Stimulated activated CD4-positive, alpha-beta T cell treated with anti-CD3 and anti-CD28 coated beads, Interleukin-2, amount 100 ng/mL, for 48 hours (primary cell): ENCODE measurements at places on chromosomes 16 and 17.

GRCh38 chr17:12567077-12568053, 98.3 kb upstream of the MYOCD start:
- no peak for DNase-seq

- no peak for DNase-seq
Observed at GRCh38 chr16:71927787-71928186, 32.5 kb downstream of the IST1 start.

- DNase-seq: no peak
Observed at GRCh38 chr17:77498791-77499698, 358.3 kb downstream of the SEC14L1 start.

DNA sequence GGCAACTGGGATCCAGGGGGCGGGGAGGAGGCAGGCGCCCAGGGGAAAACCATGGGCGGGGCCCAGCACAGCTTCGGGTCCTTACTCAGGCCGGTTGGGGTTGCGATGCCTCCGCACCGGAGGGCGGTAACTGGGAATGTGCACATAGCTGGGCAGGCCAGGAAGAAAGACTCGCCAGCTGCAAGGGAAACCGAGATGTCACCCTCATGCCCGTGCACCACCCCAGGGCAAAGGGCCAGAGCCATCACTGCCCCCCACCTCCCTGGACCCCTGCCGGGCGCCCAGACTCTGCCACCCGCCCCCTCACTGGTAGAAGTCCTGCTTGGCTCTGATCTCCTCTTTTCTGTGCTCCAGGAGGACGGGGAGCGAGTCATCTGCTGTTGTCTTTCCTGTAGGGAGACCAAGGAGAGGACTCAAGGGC, 6.7 kb downstream of the ALOX12B start:
- DNase-seq: no peak

DNA sequence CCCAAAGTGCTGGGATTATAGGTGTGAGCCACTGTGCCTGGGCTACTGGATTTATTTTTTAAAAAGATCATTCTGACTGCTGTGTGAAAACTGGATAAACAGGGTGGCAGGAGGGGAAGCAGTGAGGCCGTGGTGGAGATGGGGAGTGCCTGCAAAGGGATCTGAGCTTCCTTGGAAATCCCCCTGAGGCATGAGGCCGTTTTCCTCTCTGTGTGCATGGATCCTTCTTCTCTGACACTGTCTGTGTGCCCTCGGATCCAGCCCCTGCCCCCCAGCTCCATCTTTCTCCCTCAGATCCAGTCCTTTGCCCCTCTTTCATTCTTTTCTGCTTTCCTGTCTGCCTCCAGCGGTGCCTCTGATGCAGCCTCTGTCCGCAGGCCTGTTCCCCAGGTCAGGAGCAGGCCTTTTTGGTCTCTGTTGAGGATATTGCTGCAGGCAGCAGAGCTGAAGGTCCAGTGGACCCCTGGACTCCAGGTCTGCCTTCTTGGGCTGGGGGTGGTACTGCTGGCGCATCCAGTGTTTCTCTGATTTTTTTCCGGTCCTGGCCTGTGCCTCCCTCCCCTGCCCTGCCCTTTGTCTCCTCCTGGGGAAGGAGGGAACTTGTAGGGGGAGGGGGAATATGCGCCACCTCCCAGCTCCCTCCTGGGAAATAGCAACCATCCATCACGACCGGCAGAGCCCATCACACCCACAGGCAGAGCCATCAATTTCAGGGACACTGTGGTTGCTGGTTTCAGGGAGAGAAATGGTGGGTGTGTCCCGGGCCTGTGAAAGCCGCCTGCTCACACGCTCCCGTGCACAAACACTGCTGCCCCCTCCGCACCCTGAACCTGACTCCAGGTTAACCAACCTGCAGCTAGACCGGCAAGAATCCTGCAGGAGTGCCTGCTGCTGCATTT, 17.0 kb downstream of the MGAT5B start:
- DNase-seq: no peak

- no peak for DNase-seq
Observed at GRCh38 chr17:77196251-77196650, 55.5 kb downstream of the SEC14L1 start.

DNA sequence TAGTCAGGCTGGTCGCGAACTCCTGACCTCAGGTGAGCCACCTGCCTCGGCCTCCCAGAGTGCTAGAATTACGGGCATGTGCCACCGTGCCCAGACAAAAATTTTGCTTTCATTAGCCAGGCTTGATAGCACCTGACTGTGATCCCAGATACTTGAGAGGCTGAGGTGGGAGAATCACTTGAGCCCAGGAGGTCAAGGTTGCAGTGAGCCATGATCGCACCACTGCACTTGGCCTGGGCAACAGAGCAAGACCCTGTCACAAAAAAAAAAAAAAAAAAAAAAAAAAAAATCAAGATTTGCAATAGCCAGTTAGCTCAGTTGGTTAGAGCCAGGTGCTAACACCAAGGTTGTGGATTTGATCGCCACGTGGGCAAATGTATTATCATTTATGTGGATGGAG, 6.1 kb upstream of the FXR2 start:
- no peak for DNase-seq

GRCh38 chr17:44826123-44826790, 3.8 kb downstream of the GJC1 start:
- DNase-seq: no peak

GRCh38 chr16:19090916-19091315, 22.8 kb upstream of the ITPRIPL2 start:
- DNase-seq: no peak

DNA sequence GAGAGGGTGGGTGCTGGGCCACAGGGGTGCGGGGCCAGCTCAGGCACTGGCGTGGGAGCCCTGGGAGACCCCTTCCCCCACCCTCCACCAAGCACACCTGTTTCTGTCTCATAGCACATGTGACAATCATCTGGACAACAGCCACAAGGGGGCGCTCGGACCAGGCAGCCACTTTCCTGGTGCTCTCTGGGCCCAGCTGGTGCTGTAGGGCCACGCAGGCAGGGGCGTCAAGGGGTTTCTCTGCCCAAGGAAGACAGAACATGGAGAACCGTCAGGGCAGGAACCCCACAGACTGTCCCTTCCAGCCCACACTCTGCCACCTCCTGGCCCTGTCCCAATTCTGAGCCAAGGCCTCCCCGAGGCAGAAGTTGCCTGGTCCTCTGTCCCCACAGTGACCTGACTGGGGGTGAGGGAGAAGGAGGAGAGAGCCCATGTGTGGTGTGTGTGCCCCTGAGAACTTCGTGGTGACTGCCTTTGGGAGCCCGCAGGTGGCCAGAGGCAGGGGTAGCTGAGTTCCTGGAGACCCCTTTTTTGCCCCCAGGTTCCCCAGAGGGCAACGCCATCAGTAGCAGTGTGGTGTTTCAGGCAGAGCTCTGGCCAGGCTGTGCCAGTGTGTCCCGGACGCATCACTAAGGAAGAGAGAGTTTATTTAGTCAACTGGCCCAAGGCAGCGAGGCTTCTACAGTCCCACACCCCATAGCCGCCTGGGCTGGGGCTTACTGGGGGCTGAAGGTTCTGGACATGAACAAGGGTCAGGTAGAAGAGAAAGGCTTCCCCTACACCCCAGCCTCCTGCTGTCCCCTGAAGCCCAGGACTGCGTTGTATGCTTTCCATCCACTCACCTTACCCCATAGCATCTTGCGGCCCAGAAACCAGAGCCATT, 3.1 kb upstream of the SETD6 start:
- peak; percentile 88 for DNase-seq

- peak; percentile 52 for DNase-seq
Observed at GRCh38 chr17:77882481-77883212, 75.9 kb upstream of the TNRC6C start.

DNA sequence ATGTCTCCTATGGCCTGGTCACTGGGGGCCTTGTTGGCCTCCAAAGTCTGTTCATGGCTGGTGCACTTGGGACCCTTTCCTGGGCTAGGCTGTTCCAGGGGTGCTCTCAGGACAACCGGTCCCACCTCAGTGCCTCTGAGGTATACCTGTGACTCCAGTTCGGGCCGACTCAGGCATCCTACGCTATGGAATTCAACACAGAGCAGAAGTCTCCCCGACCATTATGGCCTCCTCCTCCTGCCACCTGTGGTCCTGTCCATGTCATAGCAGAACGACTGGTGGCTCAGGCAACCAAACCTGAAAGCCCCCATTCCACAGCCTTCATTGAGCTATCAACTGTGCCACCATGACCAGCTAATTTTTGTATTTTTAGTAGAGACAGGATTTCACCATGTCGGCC, 8.5 kb upstream of the PSMD7 start:
- no peak for DNase-seq

DNA sequence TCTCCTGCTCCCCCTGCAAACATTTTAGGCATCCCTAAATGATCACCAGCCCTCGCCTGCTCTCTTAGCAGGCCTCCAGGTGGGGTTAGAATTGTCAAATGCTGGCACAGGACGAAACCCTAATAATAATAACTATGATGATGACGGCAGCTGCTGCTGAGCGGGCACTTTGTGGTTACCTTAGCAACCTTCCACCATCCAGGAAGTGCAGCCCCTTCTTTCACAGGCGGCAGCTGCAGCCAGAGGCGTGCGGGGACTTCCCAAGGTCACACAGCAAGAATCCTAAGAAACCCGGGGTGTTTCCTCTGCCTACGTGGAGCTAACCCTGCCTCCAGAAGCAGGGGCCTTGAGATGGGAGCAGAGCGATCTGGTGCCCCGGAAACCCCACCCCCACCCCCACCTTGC, 22.4 kb upstream of the EIF1 start:
- peak; percentile 49 for DNase-seq

DNA sequence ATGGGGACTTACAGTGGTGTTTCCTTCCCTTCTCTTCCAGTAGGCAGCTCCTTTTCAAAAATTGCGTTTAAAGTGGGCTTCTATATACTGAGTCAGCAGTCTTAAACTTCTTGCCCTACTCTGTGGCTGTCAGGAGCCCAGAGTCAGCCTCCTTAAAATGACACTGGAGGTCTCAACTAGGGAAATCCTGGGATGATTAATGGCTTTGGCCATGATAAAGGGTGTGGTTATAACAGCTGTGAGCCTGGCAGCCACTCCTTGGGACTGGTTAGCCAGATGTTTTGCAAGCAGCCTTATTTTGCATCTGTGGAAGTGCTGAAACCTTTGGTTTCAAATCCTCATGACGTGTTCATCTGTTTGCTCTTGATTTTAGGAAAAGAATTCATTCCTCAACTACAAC, 25.0 kb downstream of the TAC4 start:
- DNase-seq: no peak

GRCh38 chr17:73998653-73999645, 204.5 kb upstream of the RPL38 start:
- DNase-seq: peak; percentile 73

- no peak for DNase-seq
Observed at GRCh38 chr17:1177016-1177700, 2.6 kb downstream of the ABR start.

DNA sequence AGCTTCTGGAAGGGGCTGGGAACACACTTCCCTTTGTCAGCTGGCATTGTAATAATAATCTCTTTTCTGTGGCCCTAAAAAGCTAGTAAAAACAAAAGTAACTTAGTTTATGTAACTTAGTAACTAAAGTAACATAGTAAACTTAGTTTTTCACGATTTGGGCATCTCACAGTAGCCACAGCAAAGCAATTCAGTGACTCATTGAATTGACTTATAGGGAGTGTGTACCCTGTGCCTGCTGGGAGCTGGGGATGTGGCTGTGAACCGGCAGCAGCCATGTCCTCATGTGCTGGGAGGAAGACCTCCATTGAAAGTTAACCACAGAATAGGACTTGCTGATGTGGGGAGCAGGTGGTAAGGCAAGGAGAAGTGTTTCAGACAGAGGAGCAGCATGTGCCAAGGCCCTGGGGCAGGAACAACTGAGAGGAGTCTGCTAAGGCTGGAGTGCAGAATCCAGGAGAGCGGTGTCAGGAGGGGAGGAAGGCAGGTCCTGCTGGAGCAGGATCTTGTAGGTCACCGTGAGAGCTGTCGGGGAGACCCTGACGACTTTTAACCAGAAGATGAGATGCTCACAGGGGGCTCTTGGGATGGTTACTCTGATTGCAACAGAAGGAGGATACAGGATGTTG, 112.8 kb downstream of the PLCG2 start:
- DNase-seq: no peak

DNA sequence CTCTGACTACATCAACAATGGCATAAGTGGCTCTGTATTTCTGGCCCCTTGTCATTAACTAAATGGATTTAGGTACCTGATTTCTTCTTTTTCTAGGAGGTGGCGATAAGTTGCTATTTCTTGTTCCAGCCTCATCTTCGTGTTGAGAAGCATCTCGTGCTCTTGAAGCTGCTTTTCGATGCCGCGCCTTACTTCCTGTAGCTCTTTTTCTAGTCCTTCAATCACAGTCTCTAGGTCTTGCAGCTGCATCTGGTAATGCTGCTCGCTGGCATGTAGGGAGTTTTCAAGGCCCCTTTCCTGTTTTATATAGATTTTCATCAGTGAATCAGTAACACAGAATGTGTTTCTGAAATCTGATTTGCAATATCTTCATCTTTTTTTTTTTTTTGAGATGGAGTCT, 5.1 kb downstream of the KRT222 start:
- no peak for DNase-seq

- DNase-seq: no peak
Observed at GRCh38 chr17:16961792-16962191, 10.1 kb downstream of the TNFRSF13B start.

- DNase-seq: no peak
Observed at GRCh38 chr16:85923153-85924021, 24.4 kb downstream of the IRF8 start.
